ENCODE measurements at places on chromosomes 3 and 15. TPM values are rescaled to one million over a fixed set of nuclear protein-coding genes. Genes with fewer than 3 reads are reported as not detected.

Gene PPARG
- total RNA-seq = 49.5 TPM

Gene GUCA1C
- total RNA-seq = not detected

Gene ABI3BP
- 17.0 TPM for total RNA-seq

Gene ASB14
- total RNA-seq = under 0.01 TPM

Gene DPH3
- total RNA-seq = 13.7 TPM

Measured in placental epithelial cell (primary cell).